Vagina (tissue), 2 donors: ENCODE measurements at places on chromosomes 1 and 21.

GRCh38 chr1:173195596-173196088 is 11.5 kb downstream of the TNFSF4 start:
- no peak overlapping the region for H3K27ac ChIP-seq
- H3K36me3 ChIP-seq, result no peaks in the 10 kb centered on the region
- H3K4me3 ChIP-seq, result no peak overlapping the region
- no peaks in the 10 kb centered on the region for H3K27me3 ChIP-seq
- DNase-seq, result no peak

- no peaks in the 10 kb centered on the region for H3K27me3 ChIP-seq
- H3K4me3 ChIP-seq, result no peak overlapping the region
- DNase-seq, result no peak
- no peak overlapping the region for H3K27ac ChIP-seq
- no peaks in the 10 kb centered on the region for H3K36me3 ChIP-seq
Measured at GRCh38 chr1:64209221-64209620, 5.8 kb downstream of the UBE2U start.

- no peaks in the 10 kb centered on the region for H3K27me3 ChIP-seq
- no peaks in the 10 kb centered on the region for H3K36me3 ChIP-seq
- H3K27ac ChIP-seq, result peak overlapping the region; percentile 99
- peaks cover 44% of the 10 kb centered on the region for H3K4me1 ChIP-seq
- DNase-seq, result no peak
Measured at GRCh38 chr1:212607913-212608391, 609 bp upstream of the ATF3 start.

DNA sequence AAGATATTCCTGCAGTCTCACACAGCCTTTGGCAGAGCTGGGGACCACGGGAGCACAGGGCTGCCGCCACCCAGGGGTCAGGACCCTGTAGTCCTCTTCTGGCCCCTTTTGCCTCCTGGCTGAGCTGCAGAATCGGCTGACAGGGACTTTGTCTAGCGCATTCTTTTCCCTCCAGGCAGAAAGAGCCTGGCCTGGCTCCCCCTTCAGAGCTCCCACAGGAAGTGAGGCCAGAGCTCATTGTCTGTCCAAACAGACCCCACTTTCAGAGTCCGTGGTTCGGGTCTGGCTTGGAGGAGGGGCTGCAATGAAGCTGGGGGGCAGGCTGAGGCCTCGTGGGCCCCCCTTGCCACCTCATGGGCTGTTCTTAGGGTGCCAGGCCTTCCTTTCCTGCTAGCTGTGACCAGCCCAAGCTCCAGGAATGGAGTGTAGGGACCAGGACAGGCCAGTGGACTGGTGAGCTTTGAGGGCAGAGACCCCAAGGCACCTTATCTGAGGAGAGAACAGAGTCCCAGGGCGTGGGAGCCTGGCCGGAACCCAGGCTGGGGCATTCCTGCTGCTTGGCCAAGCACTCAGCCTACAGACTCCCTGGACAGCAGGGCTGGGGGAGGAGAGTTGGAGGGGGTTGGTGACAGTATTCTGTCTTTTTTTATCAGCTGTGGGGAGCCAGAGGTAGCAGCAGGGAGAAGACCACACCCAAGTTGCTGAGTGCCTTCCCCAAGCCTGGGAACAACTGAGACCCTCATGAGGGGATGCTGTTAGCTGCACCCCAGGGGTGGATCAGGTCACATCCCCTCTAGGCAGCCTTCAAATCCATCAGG is 4.7 kb downstream of the CELSR2 start:
- no peak for DNase-seq
- H3K27me3 ChIP-seq, result no peaks in the 10 kb centered on the region
- peak overlapping the region; percentile 32 for H3K4me3 ChIP-seq
- peak overlapping the region; percentile 75 for H3K27ac ChIP-seq

GRCh38 chr21:46083791-46084561 is 13.9 kb upstream of the COL6A2 start:
- H3K27me3 ChIP-seq, result no peaks in the 10 kb centered on the region
- H3K4me3 ChIP-seq, result no peak overlapping the region
- no peaks in the 10 kb centered on the region for H3K36me3 ChIP-seq

DNA sequence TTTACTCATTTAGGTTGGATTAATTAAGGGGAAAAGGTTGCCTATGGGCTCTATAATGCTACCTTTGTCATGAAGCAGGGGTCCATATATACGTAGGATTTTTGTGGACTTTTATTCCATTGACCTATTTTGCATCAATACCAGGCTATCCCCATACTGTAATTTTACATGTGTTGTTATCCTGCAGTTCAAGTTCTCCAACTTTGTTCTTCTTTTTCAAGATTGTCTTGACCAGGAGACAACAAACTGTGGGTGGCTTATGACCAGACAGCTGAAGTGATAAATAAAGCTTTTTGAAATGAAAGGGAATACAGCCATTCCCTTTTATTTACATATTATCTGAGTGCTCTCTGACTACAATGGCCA is 345.7 kb downstream of the BARHL2 start:
- DNase-seq, result no peak
- no peak overlapping the region for H3K4me3 ChIP-seq
- H3K36me3 ChIP-seq, result no peaks in the 10 kb centered on the region
- no peaks in the 10 kb centered on the region for H3K27me3 ChIP-seq

GRCh38 chr1:220371324-220371723 is 99.1 kb upstream of the RAB3GAP2 start:
- H3K27ac ChIP-seq, result no peak overlapping the region
- H3K4me1 ChIP-seq, result peaks cover 26% of the 10 kb centered on the region
- no peak overlapping the region for H3K4me3 ChIP-seq
- H3K36me3 ChIP-seq, result no peaks in the 10 kb centered on the region
- H3K27me3 ChIP-seq, result no peaks in the 10 kb centered on the region

- H3K4me1 ChIP-seq, result no peaks in the 10 kb centered on the region
- no peak for DNase-seq
- H3K36me3 ChIP-seq, result no peaks in the 10 kb centered on the region
- no peaks in the 10 kb centered on the region for H3K27me3 ChIP-seq
- H3K4me3 ChIP-seq, result no peak overlapping the region
Measured at GRCh38 chr1:76627901-76628300, 239.4 kb upstream of the ST6GALNAC5 start.

DNA sequence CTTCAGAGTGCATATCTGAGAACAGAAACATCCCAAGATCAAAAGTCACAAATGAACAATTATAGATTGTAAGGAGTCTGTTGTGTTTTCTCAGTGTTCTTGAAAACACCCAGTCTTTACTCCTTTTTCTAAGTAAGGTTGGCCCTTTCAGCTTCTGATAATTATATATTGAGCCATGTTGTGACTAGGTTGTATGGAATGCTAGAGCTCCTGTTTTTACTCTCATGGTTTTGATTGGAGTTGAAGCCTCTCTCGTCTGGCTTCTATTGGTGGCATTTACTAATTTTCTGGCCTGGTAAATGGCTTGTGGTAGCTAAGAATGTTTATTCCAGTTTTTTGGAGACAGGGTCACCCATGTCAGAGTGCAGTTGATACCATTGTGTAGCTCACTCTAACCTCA is 84.7 kb downstream of the NDUFS5 start:
- H3K4me1 ChIP-seq, result peaks cover 76% of the 10 kb centered on the region
- H3K4me3 ChIP-seq, result no peak overlapping the region
- peak overlapping the region; percentile 42 for H3K27ac ChIP-seq
- H3K27me3 ChIP-seq, result no peaks in the 10 kb centered on the region

DNA sequence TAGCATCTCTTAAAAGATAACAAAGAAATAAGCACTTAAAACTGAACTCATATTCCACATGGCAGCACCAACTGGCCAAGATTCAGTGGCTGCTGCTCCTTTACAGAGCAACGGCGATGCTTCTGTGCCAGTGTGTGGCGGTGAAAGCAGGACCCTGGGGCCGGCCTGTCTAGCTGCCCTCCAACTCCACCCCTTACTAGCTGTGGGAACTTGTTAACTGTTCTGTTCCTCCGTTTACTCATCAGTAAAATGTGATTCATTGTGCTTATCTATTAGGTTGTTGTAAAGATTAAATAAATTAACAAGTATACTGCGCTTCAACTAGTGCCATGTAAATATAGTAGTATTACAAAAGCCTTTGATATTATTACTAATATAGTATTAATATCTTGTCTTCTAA is 133.2 kb downstream of the GDAP2 start:
- H3K27me3 ChIP-seq, result no peaks in the 10 kb centered on the region
- H3K36me3 ChIP-seq, result no peaks in the 10 kb centered on the region
- no peak overlapping the region for H3K27ac ChIP-seq
- no peak overlapping the region for H3K4me3 ChIP-seq
- no peak for DNase-seq
- H3K4me1 ChIP-seq, result peaks cover 10% of the 10 kb centered on the region

DNA sequence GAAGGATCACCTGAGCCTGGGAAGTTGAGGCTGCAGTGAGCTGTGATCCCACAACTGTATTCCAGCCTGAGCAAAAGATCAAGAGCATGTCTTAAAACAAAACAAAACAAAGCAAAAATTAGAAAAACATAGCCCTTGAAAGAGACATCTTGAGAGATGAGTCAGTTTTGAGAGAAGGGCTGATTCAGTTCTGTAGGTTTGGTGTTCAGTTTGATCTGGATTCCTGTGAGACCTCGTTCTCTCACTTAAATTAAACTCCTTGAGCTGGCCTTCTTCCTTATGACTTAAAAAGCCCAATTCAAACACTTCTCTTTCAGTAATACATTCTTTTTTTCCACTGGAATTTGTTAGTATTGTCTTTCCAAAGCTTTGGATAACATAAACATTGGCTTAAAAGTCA is 164.2 kb downstream of the NRIP1 start:
- H3K36me3 ChIP-seq, result no peaks in the 10 kb centered on the region
- no peak overlapping the region for H3K27ac ChIP-seq
- DNase-seq, result no peak
- H3K27me3 ChIP-seq, result no peaks in the 10 kb centered on the region
- H3K4me3 ChIP-seq, result no peak overlapping the region
- no peaks in the 10 kb centered on the region for H3K4me1 ChIP-seq

DNA sequence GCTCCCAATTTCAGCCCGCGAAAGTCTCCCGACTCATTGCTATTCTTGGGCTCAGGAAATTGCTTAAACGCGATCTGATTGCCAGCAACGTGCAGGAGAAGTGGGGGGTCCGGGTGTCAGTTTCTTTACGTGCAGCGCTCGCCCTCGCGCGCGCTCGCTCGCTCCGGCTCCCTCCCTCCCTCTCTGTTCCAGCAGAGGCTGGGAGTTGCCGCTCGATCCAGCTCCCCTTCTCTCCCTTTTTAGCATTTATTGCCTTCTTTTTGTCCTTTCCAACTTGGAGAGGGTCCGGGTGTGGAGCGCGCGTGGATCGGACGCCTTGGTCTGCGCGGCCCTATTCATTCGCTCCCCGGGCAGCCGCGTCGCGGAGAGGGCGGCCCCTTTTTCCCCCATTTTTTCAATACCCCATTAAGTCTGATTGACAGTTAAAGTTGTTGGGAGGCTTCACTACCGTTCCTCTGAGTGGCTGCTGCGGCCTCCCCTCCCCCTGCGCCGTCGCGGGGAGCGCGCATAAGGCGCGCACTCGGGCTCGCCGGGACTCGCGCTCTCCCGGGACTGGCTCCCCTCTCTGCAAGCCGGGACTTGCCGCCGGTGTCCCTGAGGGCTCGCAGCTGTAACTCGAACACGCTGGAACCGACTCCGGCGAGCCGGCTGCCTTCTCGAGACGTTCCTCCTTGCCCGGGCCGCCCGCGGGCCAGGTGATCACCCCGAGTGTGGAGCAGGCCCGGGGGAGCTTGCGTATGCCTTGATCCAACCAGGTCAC is at the start of gene DHRS3:
DHRS3 (minus strand) TSS at position 310 of the 760 bp plus-strand sequence. CDS start 862 bp downstream, outside the sequence.
- H3K4me3 ChIP-seq, result peak within 1 kb of the TSS; percentile 90
- no peaks in the 10 kb centered on the region for H3K27me3 ChIP-seq
- H3K4me1 ChIP-seq, result peaks cover 60% of the 10 kb centered on the region
- peak; percentile 97 for DNase-seq
- peak within 1 kb of the TSS; percentile 95 for H3K27ac ChIP-seq

GRCh38 chr1:156344409-156344808 is 6.1 kb downstream of the TSACC start:
- no peaks in the 10 kb centered on the region for H3K27me3 ChIP-seq
- no peak for DNase-seq
- H3K4me1 ChIP-seq, result no peaks in the 10 kb centered on the region
- H3K27ac ChIP-seq, result no peak overlapping the region

GRCh38 chr1:234488054-234489006 is 9.4 kb upstream of the TARBP1 start:
- no peak overlapping the region for H3K4me3 ChIP-seq
- H3K36me3 ChIP-seq, result no peaks in the 10 kb centered on the region
- H3K27ac ChIP-seq, result no peak overlapping the region
- H3K27me3 ChIP-seq, result no peaks in the 10 kb centered on the region
- peaks cover 11% of the 10 kb centered on the region for H3K4me1 ChIP-seq
- peak; percentile 56 for DNase-seq

GRCh38 chr1:31587720-31588423 is 11.6 kb downstream of the TINAGL1 start:
- no peaks in the 10 kb centered on the region for H3K27me3 ChIP-seq
- H3K36me3 ChIP-seq, result peaks cover 10% of the 10 kb centered on the region
- peaks cover 50% of the 10 kb centered on the region for H3K4me1 ChIP-seq
- H3K27ac ChIP-seq, result peak overlapping the region; percentile 70
- no peak for DNase-seq
- no peak overlapping the region for H3K4me3 ChIP-seq

DNA sequence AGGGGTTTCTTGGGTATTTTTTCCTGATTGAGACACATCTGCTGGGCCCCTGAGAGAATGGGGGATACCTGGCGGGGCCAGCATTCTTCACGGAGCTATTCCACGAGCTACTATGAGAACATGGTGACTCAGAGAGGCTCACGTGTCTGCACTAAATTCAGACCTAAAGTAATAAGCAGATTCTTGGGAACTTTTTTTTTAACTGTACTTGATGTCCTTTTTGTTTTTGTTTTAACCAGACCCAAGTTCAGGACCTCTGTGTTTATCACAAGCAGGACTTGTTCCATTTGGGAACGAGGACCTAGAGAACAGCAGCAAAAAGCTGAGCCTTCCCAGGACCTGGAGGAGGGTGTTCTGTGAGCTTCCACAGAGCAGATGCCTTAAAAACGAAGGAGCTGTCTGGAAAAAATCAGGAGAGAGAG is 44.0 kb downstream of the EVA1C start:
- H3K36me3 ChIP-seq, result peaks cover 25% of the 10 kb centered on the region
- H3K27ac ChIP-seq, result peak overlapping the region; percentile 88
- no peak overlapping the region for H3K4me3 ChIP-seq

DNA sequence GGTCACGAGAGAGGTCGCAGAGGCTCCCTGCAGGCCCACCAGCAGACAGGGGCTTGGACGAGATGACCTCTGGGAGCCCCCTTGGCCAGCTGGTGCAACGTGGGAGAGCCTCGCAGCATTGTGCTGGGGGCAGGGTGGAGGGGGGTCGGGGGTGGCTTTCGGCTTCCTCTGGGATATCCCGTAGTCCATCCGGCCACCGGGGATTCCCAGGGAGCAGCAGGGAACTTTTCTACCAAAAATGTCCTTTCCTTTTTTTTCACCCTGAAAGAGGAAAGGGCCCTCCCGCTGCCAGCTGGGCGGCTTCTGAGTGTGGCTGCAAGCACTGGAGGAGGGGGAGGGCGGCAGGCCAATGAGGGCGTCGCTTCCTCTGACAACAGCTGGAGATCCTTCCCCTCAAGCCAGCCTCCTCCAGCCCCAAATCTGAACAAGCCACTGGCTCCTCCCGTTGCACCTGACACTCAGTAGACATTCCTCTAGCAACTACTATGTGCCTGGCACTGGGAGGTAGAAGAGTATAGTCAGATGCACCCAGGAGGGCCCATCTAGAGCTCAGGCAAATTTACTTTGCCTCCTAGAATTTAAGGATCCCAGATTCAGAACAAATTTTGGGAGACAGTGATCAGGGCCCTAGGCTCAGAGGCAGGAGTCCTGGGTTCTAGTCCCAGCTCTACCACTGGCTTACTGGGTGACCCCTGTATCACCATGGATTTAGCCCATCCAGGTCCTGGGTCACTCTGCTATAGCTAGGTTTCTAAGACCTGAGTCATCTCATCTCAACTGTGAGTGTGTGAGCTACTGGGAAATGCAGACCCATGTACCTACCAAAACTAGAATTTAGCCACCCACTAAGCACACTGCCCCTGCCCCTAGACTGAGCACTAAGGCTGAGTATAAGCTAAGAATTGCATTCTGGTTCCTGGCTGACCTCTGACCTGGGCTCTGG is 2.7 kb downstream of the MOB3C start:
- H3K27ac ChIP-seq, result peak overlapping the region; percentile 92
- DNase-seq, result no peak
- H3K4me1 ChIP-seq, result peaks cover 65% of the 10 kb centered on the region
- H3K36me3 ChIP-seq, result no peaks in the 10 kb centered on the region
- H3K4me3 ChIP-seq, result peak overlapping the region; percentile 32
- H3K27me3 ChIP-seq, result no peaks in the 10 kb centered on the region
